Renal cortical epithelial cell (primary cell): ENCODE measurements at places on chromosomes 1 and 21. TPM values are rescaled to one million over a fixed set of nuclear protein-coding genes. Genes with fewer than 3 reads are reported as not detected.

Gene STXBP3
- 72.4 and 89.8 TPM in 2 replicates for total RNA-seq

Gene OPRD1
- not detected in 2 replicates for total RNA-seq

Gene TFF2
- total RNA-seq, result not detected in 2 replicates

Gene TGFBR3
- total RNA-seq, result 4.0 and 11.0 TPM in 2 replicates

Gene SEC22B
- 39.6 and 40.2 TPM in 2 replicates for total RNA-seq

Gene B4GALT2
- total RNA-seq, result 36.8 and 65.8 TPM in 2 replicates

Gene ILDR2
- 4.7 and 17.5 TPM in 2 replicates for total RNA-seq

Gene ZNF697
- 6.4 and 15.0 TPM in 2 replicates for total RNA-seq

Gene ARMH1
- total RNA-seq, result 6.7 TPM in 1 of 2 replicates, not detected in the other

Gene KRTAP13-2
- total RNA-seq, result not detected in 2 replicates

Gene ZYG11B
- 26.4 and 43.8 TPM in 2 replicates for total RNA-seq

Gene KRTAP10-12
- not detected in 2 replicates for total RNA-seq

Gene LRRN2
- total RNA-seq, result 0.35 and 8.1 TPM in 2 replicates

Gene LRRC71
- not detected in 2 replicates for total RNA-seq

Gene TNFRSF25
- 3.3 and 9.7 TPM in 2 replicates for total RNA-seq

Gene APCS
- not detected in 2 replicates for total RNA-seq

Gene USH2A
- 0.05 TPM in 1 of 2 replicates, not detected in the other for total RNA-seq

Gene GBP6
- under 0.01 and 4.7 TPM in 2 replicates for total RNA-seq

Gene GFI1
- 0.05 TPM in 1 of 2 replicates, not detected in the other for total RNA-seq

Gene WNT4
- under 0.01 and 0.17 TPM in 2 replicates for total RNA-seq

Gene RNASEL
- total RNA-seq, result 7.8 and 16.0 TPM in 2 replicates

Gene CRYBG2
- 0.35 and 7.1 TPM in 2 replicates for total RNA-seq

Gene ZNF648
- total RNA-seq, result not detected in 2 replicates

Gene KCNT2
- 1.0 and 1.6 TPM in 2 replicates for total RNA-seq

Gene LPAR3
- 0.05 and 0.69 TPM in 2 replicates for total RNA-seq

Gene CELA2B
- not detected in 2 replicates for total RNA-seq

Gene CYB5RL
- 2.6 and 6.0 TPM in 2 replicates for total RNA-seq

Gene FALEC
- total RNA-seq, result not detected in 2 replicates

Gene AIRE
- not detected in 2 replicates for total RNA-seq

Gene VANGL1
- 14.1 and 14.7 TPM in 2 replicates for total RNA-seq

Gene ITGB3BP
- 14.0 and 33.3 TPM in 2 replicates for total RNA-seq

Gene RLF
- 25.4 and 40.9 TPM in 2 replicates for total RNA-seq

Gene C1orf116
- total RNA-seq, result 16.3 and 17.9 TPM in 2 replicates

Gene TDRD10
- total RNA-seq, result 0.10 TPM in 1 of 2 replicates, not detected in the other

Gene AADACL3
- not detected in 2 replicates for total RNA-seq

Gene ATP1A4
- not detected in 2 replicates for total RNA-seq

Gene HMGCL
- 60.8 and 63.7 TPM in 2 replicates for total RNA-seq

Gene HTR6
- not detected in 2 replicates for total RNA-seq

Gene VAV3
- total RNA-seq, result 4.7 and 126 TPM in 2 replicates

Gene RPE65
- not detected in 2 replicates for total RNA-seq

Gene SHISAL2A
- total RNA-seq, result not detected in 2 replicates

Gene CCDC30
- 0.52 and 5.7 TPM in 2 replicates for total RNA-seq

Gene IL24
- not detected in 2 replicates for total RNA-seq

Gene PHLDA3
- 65.5 and 126 TPM in 2 replicates for total RNA-seq

Gene KRTAP19-3
- total RNA-seq, result not detected in 2 replicates

Gene GON4L
- total RNA-seq, result 17.4 and 46.1 TPM in 2 replicates

Gene TP73
- total RNA-seq, result under 0.01 TPM in 2 replicates

Gene SPATA21
- total RNA-seq, result not detected in 2 replicates

Gene DUSP10
- 14.1 and 108 TPM in 2 replicates for total RNA-seq

Gene ZNF593OS
- total RNA-seq, result not detected in 2 replicates

Gene MAN1C1
- total RNA-seq, result 0.10 TPM in 1 of 2 replicates, not detected in the other

Gene F5
- under 0.01 and 0.05 TPM in 2 replicates for total RNA-seq

Gene TSEN15
- total RNA-seq, result 30.9 and 31.8 TPM in 2 replicates

Gene LEMD1
- total RNA-seq, result 0.70 and 4.0 TPM in 2 replicates

Gene CD5L
- total RNA-seq, result not detected in 2 replicates

Gene IGSF3
- 47.9 and 84.4 TPM in 2 replicates for total RNA-seq
